ENCODE measurements at places on chromosomes 6 and 20.

GRCh38 chr6:4018171-4018923 lies 60.6 kb downstream of the FAM217A start:
- peak; percentile 93 for DNase-seq

DNA sequence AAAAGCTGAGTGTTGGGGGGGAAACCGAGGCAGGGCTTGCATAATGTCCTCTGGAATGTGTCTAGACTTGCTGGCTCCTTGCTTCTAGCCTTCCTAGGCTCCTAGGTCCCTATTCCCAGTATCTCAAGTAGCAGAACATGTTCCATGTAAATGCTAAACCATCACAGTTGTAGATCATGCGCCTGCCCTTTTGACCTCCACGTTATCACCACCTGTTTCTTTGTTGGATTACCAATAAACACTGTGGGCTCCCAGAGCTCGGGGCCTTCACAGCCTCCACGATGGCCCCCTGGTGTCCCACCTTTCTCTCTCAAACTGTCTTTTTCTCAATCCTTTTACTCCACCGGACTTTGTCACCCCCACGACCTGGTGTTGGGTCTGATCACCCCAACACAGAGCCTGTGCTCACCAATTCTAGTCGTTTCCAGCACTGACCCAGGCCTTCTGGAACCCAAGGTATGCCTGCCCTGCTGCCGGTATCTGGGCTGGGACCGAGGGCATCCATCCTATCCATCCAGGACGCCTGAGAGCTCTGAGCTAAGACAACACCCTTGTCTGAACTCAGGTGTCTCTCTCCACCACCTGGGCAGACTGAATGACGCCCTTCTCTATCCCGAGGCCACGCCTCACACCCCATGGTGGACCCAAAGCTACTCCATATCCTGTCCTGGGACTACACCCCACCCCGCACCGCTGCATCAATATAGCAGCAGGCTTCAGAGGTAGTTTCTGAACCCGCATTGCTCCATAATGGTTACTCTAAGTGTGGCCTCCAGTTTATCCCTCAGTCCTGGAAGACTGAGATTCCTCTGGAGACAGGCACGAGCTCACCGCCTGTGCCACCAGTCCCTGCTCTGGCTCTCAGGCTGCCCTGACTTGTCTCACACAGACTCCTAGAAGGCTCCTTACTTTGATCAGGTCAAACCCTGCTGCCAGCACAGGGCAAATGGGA lies 9.3 kb upstream of the PRR18 start:
- no peak for DNase-seq

DNA sequence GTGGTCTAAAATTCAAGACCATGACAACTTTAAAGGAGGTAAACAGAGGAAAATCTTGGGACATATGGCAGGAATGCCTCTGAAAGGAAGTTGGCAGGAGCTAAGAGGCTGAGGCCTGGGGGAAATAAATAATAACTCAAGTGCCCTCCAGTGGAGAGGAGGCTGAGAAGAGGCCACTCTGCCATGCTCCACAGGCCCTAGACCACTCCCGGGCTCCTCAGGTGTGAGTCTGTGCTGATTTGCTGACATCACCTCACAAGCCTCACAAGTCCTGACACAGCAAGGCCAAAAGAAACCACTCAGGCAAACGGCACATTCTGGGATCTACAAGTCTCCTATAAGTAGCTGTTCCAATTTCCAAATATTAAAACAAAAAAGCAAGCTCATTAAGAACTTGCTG lies 91.0 kb upstream of the RIPOR2 start:
- DNase-seq, result no peak

DNA sequence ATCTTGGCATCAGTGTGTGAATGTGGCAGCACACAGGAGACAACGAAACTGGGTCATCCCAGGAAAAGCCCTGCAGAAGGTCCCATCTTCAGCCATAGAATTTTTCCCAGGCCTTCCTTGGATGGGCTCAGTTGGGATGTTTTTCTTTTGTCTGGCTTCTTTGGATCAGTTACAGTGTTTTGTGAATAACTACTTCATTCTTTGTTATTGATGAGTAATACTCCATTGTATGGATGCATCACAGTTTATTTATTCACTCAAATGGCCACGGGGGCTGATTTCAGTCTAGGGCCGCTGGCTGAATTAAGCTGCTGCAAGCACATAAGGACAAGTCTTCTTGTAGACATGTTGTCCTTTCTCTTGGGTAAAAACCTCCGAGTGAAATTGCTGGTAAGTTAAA lies 81.3 kb upstream of the CD93 start:
- no peak for DNase-seq

DNA sequence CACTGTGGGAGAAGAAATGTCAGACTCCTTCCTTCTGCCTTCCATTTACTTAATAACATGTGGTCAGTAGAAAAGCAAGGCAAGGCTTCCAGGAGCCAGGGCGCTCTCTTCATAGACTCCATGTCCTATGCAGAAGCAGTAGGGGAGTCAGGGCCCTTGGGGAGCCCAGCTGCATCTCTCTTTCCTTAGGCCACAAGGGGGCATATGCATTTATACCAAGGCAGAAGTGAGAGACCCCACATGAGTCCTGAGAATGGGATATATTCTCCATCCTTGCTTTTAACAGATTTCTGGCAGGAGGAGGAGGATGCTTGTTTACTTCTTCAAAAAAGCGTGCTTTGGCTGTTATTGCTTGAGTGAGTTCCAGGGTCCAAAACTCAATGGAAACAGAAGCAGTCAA lies 198.5 kb downstream of the HIVEP2 start:
- DNase-seq, result peak; percentile 37

Data from T-cell (primary cell).